CD4-positive, alpha-beta T cell treated with Interleukin-21 for 1 hour (primary cell): ENCODE measurements at places on chromosomes 11 and 22.

GRCh38 chr11:8811571-8811970 lies 99.4 kb upstream of the AKIP1 start:
- DNase-seq: no peak

DNA sequence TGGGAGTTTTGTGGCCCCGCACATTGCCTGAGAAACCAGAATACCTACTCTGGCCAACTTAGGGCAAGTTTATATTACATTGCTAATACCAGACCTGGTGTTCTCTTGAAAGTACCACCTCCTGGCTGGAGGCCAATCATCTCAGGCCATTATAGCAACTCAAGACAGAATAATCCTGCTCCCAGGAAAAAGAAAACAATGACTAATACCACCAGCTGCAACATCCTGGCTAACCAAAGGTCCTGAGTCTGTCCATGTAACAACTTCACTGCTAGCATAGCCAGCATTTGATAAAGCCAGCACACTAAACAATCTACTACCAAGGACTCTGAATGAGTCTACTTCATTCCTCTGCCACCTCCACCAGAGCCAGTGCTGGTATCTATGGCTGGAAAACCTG lies 1298.7 kb upstream of the CNTN5 start:
- DNase-seq: no peak

GRCh38 chr11:130828741-130829140 lies 87.5 kb downstream of the SNX19 start:
- no peak for DNase-seq

- no peak for DNase-seq
Observed at GRCh38 chr22:34973926-34974325, 92.0 kb upstream of the ISX start.

DNA sequence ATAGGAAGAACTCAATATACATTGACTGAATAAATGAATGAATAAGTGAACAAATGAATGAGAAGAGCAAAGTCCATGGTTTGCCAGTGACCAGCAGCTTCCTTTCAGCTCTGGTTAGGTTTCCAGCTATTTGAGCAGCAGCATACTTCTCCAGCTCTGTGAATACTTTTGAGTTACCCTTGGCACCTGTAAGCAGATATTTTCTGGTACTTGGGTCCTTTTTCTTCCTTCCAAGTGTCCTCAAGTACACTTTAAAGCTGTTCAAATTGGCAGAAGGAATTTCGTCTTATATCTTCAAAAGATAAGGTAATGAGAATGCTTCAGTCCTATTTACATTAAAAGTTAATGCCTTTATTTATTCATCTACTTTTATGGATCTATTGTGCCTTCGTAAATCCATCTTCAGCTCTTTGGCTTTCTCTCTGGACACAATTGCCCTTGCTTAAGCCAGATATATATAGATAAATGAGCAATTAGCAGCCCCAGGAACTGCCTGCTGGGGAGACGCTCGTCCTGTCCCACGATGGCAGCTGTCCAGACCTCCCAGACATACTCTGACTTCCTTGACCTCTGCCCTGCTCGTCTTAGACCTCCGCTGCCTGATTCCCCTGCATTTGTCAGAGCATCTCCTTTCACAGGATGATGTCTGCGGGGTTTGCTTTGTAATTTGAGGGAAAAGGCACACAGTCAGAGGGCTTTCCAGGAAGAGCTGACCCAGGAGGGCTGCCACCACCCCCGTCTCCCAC lies 926.3 kb downstream of the OPCML start:
- DNase-seq: no peak

DNA sequence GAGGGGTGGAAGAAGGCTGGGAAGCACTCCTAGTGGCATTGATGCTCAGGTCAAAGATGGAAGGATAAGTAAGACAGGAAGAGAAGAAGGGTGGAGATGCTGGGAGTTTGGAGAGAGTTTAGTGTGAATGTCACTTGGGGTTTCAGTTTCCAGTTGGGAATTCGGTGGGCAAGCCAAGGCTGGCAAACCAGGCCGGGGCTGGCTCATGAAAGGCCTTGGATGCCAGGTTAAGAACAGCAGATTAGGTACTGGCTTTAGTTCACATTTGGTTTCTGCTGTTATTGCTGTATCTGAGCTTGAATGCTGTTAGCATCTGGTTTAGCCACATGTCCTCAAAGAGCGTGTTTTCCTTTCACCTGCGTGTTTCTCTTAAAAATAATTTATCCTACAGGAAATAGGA lies 69.6 kb downstream of the BLID start:
- DNase-seq: no peak

- no peak for DNase-seq
Observed at GRCh38 chr11:59289356-59290181, 69.1 kb upstream of the OR5AN1 start.

DNA sequence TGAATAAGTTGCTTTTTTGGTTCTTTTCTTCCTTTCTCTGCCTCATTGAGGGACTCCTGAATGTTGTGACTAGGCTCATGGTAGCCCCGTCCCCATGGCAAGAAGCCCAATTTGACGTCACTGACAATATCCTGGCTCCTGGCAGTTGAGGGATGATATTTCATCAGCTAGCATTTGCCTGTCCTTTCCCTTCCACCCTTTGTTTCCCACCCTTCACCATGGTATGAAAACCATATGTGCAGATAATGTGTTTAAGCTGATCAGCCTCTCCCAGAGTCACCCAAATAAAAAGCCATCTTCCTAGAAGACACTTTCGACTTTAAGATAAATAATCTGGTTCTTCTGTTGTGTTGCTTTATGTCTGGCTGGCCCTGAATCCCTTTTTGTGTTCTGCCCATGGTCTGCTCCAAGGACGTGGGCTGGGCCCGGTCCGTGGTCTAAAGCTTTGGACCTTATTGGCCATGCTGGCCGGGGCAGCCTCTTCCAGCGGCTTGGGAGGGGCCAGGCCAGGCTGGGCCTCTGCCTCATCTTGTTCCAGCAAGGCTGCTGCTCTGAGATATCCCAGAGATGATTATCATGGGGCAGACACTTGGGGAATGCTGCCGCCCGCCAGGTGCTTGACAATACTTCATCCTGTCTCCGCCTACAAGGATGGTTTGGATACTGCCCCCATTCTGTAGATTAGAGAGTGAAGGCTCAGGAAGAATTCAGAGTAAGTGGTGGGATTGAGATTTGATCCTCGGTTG lies 5.1 kb downstream of the TSPAN18 start:
- DNase-seq: no peak

DNA sequence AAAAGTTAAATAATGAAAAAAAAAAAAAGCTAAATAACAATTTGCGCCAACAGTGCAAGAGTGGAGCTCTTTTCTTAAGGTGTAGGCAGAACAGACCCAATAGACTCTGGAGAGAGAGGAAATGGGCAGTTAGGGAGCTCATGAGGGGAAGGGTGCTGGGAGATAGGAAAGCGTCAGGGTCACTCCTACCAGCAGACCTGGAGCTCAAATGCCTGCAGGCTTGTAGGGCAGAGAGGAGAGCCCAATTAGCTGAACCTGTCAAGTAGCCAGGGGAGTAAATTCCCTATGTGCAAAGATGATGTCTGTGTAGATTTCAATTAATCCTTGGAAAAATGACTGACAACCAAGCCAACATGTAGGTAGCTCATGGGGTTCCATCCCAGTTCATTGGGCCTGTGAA lies 73.0 kb downstream of the RAB30 start:
- no peak for DNase-seq

DNA sequence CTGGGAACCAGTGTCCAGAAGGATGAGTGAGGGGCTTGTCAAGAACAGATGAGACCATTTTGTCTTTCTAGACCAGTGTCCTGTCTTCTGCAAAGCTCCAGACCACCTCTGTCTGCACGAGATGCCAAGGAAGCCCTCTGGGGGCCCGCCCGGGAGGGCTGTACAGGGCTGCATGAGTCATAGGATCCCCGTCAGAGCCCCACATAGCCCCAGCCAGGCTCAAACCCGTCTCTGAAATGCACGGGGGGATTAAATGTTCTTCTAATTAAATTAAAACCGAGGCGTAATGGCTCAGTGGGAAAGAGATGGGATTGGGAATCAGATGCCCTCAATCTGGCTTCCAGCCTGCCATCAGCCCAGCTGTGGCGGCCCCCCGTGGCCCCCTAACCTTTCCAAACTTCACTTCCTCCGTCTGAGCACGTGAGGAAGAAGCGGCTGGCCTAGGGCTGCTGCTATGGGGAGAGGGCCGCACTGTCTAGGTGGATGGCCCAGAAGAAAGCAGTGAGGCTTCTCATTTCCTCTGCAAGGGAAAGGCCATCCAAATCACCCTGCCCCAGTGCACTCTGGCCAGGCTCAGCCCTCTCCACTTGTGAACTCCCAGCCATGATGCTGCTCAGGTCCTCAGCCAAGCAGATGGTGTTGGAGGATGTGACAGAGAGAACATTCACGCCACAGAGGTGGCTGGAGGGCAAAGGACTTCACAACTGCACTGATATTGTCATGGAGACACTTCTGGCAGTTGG lies 32.8 kb downstream of the KCNQ1OT1 start:
- DNase-seq: no peak

GRCh38 chr22:44909241-44909640 lies 100.6 kb downstream of the PHF21B start:
- no peak for DNase-seq

GRCh38 chr11:1754376-1755150 lies 4.2 kb upstream of the IFITM10 start:
- no peak for DNase-seq

- no peak for DNase-seq
Observed at GRCh38 chr22:17601031-17601430, 27.5 kb downstream of the ATP6V1E1 start.

DNA sequence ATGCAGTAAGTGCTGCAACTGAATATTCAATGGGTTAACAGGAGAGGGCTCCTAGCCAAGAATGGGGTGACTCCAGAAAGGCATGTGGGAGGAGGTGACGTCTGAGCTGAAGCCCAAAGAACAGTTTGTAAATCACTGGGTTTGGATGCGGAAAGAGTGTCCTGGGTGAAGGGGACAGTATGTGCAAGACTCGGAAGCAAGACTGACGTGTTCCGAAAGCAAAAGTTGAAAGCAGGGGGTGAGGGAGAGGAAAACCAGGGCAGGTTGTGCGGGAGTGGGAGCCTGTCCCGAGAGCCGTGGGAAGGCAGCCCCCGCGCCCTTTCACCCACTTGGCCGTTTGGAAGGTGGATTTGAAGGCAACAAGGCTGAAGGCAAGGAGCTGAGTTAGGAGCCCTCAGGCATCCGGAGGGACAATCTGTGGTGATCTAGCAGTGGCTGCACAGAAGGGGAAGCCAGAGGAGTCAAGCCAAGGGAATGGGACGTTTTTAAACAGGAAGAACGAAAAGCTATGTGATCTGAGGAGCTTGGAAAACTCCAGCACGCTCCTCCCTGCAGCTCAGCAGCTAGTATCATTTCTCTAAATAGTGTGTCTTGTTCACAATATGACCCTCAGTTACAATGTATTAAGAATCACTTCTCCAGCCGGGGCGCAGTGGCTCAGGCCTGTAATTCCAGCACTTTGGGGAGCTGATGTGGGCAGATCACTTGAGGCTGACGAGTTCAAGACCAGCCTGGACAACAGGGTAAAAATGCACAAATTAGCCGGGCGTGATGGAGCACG lies 7.7 kb downstream of the SLC25A18 start:
- no peak for DNase-seq

DNA sequence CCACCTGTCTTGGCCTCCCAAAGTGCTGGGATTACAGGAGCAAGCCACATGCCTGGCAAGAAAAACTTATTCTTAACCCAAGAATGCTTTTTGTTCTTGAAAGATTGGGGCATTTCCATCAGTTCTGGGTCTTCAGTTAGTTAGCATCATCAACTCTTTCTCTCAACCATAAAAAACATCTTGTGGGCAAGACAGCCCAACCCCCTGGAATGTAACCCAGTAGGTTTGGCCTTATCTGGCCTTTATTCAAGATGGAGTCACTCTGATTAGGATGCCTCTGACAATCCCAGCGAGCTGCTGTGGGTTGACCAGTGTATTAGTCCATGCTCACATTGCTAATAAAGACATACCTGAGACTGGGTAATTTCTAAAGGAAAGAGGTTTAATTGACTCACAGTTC lies 9.2 kb upstream of the TPCN2 start:
- no peak for DNase-seq

- no peak for DNase-seq
Observed at GRCh38 chr11:130308886-130309285, 5.8 kb downstream of the ZBTB44 start.

DNA sequence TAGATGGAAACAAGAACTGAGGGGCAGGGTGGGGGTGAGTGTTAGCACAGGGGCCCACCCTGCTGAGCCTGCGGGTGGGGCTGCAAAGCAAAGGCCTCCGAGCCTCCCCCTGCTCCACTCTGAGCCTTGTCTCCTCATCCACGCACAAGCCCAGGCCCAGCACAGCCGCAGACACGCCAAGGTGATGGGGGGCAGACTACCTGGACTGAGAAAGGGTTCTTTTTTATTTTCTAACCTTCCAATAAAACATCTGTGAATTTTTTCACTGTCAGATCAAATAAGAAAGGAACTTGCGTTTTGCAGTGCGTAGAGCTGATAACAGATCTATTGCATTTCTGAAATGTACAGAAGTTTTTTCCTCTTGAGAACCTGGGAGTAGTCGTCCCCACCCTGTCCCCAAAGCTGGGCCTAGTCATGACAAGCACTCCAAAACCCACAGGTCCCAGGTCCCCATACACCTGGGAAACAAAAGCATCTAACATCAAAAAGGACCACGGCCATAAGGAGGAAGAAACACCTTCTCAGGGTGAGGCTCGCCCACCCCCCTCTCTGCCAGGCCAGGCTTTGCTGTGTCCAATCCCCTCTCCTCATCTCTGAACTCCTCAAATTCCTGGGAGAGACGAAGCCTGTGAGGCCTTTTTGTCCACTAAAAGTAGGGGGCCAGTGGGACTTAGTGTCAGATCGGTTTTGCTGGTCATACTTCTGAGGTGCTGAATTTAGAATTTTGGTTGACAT lies 22.7 kb upstream of the CD5 start:
- no peak for DNase-seq

- no peak for DNase-seq
Observed at GRCh38 chr11:117909611-117910382, 19.4 kb downstream of the TMPRSS13 start.

GRCh38 chr11:93907901-93908300 lies 57.5 kb upstream of the VSTM5 start:
- no peak for DNase-seq

DNA sequence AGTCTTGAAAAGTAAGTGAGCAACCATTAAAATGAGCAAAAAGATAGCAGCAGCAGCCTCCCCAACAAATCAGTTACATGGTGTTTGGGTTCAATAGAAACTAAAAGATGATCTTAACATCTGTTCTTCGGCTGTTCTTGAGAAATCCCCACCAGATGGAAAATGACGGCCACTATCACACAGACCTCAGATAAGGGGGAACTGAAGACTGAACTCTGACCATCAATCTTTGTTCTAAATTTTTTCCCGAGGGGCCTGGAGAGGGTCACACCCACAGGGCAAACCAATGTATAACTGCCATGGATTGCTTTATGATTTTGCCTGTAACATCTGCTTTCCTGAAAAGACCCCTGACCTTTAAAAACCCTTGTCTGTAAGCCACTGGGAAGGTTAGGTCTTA lies 624.8 kb upstream of the KIRREL3 start:
- DNase-seq: no peak
